ENCODE measurements at places on chromosomes 12 and 14.

GRCh38 chr12:91381309-91381804, 198.7 kb upstream of the DCN start:
- DNase-seq, result no peak

GRCh38 chr12:6376079-6376869, 911 bp upstream of the SCNN1A start:
- DNase-seq, result no peak

DNA sequence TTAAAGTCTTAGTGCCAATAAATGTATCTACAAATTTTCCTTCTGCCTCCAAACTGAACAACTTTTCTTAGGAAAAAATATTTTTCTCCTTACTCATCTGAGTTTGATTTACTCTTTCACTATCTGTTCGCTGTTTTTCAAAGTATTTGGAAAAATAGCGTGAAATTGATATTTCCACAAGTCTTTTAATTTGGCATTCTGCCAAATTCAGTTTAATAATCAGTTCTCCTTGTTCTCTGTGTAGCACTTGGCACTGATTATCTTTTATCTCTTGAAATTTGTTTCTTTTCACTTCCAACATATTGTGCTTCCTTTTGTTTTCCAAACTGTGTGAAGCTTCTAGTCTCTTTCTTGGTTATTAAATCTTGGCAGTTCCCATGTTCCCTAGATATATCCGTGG, 559.8 kb downstream of the RPL10L start:
- DNase-seq, result no peak

- no peak for DNase-seq
These were observed 161.6 kb downstream of the DYRK2 start for GRCh38 chr12:67810166-67810565.

DNA sequence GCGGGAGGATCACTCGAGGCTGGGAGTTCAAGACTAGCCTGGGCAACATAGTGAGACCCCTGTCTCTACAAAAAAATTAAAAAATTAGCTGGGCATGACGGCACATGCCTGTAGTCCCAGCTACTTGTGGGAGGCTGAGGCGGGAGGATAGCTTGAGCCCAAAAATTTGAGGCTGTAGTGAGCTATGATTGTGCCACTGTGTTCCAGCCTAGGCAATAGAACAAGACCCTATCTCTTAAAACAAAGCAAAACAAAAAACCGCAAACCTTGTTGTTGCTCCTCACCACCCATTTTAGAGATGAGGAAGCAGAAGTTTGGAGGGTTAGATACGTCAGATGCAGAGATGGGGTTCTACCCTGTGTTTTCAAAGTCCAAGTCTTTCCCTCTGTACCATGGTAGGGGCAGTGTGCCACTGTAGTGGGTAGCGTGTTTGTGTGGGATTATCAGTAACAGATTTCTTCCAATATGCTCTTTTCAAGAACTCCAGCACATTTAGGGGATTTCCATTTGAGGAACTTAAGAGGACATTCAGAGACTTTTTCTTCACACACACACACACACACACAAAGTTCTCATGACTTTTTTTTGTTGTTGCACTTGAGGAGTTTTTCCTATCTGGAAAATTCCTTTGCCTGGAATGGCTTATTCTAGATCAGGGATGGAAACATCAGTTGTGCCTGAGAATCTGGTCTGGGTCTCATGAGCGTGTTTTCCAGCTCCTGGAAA, 186.5 kb downstream of the CHST11 start:
- no peak for DNase-seq

- no peak for DNase-seq
These were observed 183.6 kb downstream of the CRADD start for GRCh38 chr12:93860668-93861373.

- no peak for DNase-seq
These were observed 1.2 kb downstream of the CLIP1 start for GRCh38 chr12:122421187-122421820.

Data from stimulated activated CD8-positive, alpha-beta memory T cell treated with anti-CD3 and anti-CD28 coated beads, Interleukin-12 subunit alpha, Interleukin-12 subunit beta, amount 100 ng/mL, for 4 hours (primary cell).